Progenitor cell of endocrine pancreas (in vitro differentiated cells): ENCODE measurements at places on chromosomes 2 and 18.

GRCh38 chr2:69164061-69164778, 151.2 kb downstream of the ANTXR1 start:
- DNase-seq: no peak

GRCh38 chr2:46751897-46752296, 163.7 kb downstream of the MCFD2 start:
- DNase-seq: no peak

DNA sequence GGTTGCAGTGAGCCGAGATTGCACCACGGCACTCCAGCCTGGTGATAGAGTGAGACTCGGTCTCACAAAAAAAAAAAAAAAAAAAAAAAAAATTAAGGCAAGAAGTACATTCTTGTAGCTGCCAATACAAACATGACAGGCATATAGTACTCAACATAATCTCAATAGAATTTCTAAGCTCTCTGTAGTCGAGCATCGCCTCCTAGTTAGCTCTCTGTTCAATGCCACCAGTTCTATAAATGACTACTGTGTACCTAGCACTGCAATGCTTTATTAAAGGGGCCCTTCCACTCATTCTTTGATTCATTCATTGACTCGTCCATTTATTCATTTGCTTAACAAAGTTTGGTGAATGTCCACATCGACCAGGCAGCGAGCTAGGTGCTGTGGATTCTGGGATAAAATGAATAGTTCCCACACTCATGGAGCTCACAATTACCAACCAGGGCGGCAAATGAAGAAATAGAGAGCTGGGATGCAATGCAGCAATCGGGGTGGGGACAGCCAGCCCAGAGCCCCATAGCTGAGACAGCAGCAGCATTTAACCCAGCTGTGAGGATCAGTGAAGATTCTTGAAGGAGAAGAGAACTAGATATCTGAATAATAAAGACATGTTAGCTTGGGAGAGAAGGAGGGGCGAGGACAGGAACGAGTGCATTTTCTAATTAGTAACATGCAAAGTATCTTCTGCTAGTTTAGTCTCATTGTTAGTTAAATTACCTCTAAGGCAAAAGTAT, 349.8 kb downstream of the LPIN1 start:
- DNase-seq: no peak

DNA sequence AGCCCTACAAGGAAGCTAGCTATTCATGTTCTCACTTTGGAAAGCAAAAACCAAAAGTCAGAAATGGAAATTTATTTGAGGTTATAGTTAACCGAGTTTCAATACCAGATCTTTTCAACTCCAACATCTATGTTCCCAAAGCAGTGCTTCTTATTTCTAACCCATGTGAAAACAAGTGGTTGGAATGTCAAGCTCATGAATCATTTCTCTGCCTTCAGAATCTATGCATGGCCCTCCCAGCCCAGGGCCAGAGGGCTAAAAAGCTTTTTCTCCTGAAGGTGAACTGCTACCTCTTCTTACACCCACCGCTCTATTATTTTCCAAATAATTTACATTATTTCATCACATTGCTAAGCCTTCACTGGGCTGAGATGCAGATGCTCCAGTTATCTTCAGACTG, 158.4 kb downstream of the SP3 start:
- DNase-seq: no peak
